Stromal cell of bone marrow (primary cell): ENCODE measurements at places on chromosomes 12 and 14.

DNA sequence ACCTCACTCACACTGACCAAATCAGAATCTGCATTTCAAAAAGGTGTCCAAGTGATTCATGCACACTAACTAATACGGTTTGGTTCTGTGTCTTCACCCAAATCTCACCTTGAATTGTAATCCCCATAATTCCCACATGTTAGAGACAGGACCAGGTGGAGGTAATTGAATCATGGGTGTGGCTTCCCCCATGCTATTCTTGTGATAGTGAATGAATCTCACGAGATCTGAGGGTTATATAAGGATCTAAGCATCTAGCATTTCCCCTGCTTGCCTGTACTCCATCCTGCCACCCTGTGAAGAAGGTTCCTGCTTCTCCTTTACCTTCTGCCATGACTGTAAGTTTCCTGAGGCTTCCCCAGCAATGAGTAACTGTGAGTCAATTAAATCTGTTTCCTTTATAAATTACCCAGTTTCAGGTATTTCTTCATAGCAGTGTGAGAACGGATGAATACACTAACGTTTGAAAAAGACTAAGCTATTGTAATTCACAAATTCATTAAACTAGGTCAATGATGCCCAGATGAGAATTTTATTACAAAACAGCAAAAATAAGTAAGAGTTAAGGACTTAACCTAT is 759.1 kb downstream of the GALC start:
- no peak for DNase-seq

- no peak for DNase-seq
Observed at GRCh38 chr14:25833341-25834126, 764.3 kb downstream of the NOVA1 start.

DNA sequence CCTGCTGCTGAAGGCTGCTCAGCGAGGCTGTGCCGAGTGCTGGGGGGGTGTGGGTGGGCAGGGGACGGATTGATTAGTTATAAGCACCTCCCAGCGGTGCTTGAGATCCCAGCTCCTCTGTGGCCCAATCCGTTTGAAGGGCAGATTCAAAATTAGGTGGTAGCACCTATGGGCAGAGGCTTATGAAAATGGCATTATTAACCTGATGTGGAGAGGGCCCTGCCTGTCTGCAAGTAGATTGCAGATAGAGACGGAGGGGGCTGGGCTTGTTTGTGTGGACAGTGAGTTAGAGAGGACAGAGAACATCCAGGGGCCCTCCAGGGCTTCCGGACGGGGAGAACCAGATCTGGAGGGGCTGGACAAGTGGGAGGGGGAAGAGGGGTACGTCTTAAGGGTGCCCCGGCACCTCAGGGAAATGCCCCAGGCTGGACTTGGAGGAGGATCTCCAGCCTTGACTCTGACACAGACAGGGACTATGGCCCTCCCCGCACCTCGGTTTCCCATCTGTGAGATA is at the start of gene RTL1:
TSS of gene RTL1 (minus strand) at position 51 of the 514 bp plus-strand sequence. CDS start 18,934 bp downstream, outside the sequence.
- DNase-seq = no peak

DNA sequence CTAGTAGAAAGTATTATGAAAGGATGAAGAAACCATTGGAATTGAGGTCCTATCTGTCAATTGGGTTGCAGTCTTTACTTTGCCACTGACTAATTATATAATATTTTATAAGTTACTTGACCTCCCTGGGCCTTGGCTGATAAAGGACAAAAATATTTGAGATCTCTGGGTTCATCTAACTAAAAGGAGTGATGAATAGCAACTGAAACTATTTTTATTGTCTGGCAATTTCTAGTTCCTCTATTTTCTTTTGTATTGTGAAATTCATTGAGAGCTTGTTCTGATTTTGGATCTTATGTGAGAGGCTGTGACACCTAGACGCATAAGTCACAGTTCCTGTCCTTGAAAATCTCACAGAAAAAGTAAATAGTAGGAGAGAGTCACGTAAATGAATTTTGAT is 415.7 kb upstream of the ATP2B1 start:
- no peak for DNase-seq

DNA sequence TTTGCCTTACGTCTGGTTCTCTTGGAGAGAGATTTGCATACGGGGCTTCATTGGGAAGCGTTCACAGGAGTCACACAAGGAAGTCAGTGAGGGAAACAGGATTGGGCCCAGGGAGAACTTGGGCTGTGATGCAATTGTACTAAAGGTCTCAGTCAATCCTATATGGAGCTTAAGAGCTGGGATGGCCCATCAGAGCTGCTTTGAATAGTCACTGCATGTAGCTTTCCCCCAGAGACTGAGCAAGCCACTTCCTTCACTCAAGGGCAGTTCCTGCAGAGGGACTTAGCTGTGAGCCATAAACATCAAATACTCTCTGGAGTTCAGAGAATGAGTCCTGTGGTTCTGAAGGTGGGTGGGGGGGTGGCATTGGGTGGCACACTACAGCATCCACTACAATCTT is 605.4 kb downstream of the MED13L start:
- DNase-seq = no peak

DNA sequence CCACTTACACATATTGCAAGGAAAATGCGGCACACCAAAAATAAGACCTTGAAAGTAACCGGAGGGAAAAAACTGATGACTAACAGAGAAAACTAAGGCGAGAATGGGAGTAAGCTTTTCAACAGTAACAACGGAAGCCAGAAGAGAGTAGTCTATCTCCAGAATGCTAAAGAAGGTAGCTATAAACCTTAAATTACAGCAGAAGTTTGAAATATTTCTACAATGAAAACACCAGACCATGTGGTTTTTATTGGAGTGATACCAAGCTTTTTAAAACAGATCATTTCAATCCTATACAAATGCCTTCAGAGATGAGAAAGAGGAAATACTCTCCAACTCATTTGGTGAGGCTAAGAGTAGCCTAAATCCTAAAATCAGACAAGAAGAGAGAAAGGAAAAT is 209.5 kb downstream of the ANO6 start:
- DNase-seq = no peak

DNA sequence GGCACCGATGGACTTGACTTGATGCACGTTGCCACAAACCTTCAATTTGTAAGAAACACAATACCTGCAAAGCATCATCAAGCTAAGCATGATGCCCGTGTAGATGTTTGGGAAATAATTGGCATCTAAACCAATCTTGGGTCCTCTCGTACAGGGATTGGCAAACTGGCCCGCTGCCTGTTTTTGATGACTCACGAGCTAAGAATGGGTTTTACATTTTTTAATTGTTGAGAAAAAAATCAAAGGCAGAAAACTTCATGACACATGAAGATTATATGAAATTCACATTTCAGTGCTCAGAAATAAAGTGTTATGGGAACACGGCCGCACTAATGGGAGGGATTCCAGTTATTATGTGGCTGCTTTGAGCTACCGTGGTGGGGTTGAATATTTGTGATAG is 10.9 kb downstream of the MTA1 start:
- no peak for DNase-seq

DNA sequence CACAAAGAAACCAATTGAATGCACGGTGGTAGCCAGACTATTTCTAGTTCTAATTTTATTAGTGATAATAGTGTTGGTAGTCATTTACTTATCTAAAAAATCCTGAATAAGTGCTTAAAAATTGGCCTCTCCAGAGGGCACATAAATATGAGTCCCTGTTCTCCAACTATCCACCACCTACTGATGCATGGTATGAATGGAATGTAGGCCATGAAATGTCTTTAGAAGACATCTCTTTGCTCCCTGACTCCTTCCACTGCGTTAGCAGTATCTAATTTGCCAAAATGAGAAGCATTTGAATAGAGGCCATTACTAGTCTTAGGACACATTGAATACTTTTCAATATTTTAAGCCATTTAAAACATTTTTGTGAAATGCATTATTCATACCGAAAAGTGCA is 261.7 kb downstream of the LRFN5 start:
- no peak for DNase-seq
